ENCODE measurements at places on chromosomes 2 and 18. TPM values are rescaled to one million over a fixed set of nuclear protein-coding genes. Genes with fewer than 3 reads are reported as not detected.

The WNT10A gene
- 15.2 TPM for polyA plus RNA-seq

The CHRND gene
- not detected for polyA plus RNA-seq

The CTIF gene
- polyA plus RNA-seq = 3.5 TPM

The KIF5C gene
- 3.3 TPM for polyA plus RNA-seq
